Gastrocnemius medialis (tissue), 4 donors: ENCODE measurements at places on chromosomes 3 and 15. TPM values are rescaled to one million over a fixed set of nuclear protein-coding genes. Genes with fewer than 3 reads are reported as not detected.

The CD96 gene
- 0.85 TPM for total RNA-seq

The SPATA12 gene
- not detected for total RNA-seq

The CHRD gene
- total RNA-seq: 2.6 TPM

The PLIN1 gene
- total RNA-seq: 2.8 TPM

The TMEM108 gene
- 3.3 TPM for total RNA-seq

The MYO5C gene
- total RNA-seq: 2.6 TPM

The RTP4 gene
- 0.39 TPM for total RNA-seq

The EFHB gene
- not detected for total RNA-seq

The CLDN18 gene
- not detected for total RNA-seq

The EFL1 gene
- total RNA-seq: 14.4 TPM

The NME9 gene
- not detected for total RNA-seq

The ACOX2 gene
- 5.3 TPM for total RNA-seq

The CPB1 gene
- not detected for total RNA-seq

The B3GALNT1 gene
- not detected for total RNA-seq

The SCG3 gene
- not detected for total RNA-seq

The PLAAT1 gene
- 25.0 TPM for total RNA-seq

The TUSC7 gene
- not detected for total RNA-seq

The RARRES1 gene
- total RNA-seq: 27.6 TPM

The GOLGA8G gene
- not detected for total RNA-seq

The PEX5L gene
- not detected for total RNA-seq

The FETUB gene
- total RNA-seq: not detected

The SLC2A2 gene
- total RNA-seq: not detected

The TRIM42 gene
- total RNA-seq: not detected

The ERICH6 gene
- total RNA-seq: not detected

The HDAC11 gene
- total RNA-seq: 14.8 TPM

GRCh38 chr3:64824394-64824909 is 136.7 kb upstream of the ADAMTS9 start:
- H3K27me3 ChIP-seq: no peaks in the 10 kb centered on the region
- no peak overlapping the region for H3K4me3 ChIP-seq
- no peak overlapping the region for H3K27ac ChIP-seq
- peaks cover 15% of the 10 kb centered on the region for H3K4me1 ChIP-seq
- no peaks in the 10 kb centered on the region for H3K36me3 ChIP-seq

DNA sequence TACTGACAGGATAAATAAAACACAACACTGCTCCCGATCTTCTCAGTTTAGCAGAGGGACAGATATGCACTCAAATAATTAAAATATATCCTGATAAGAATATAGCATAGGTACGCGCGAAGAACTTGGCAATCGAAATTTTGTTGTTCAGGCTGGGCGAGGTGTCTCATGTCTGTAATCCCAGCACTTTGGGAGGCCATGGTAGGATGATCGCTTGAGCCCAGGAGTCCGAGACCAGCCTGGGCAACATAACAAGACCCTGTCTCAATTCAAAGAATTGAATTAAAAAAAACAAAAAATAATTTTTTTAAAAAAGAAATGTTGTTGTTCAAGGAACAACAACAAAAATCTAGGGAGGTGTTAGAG is 7.6 kb downstream of the B2M start:
- peaks cover 16% of the 10 kb centered on the region for H3K4me1 ChIP-seq
- DNase-seq: no peak
- no peak overlapping the region for H3K4me3 ChIP-seq
- no peak overlapping the region for H3K27ac ChIP-seq
- peaks cover 5% of the 10 kb centered on the region for H3K36me3 ChIP-seq
- no peaks in the 10 kb centered on the region for H3K27me3 ChIP-seq

- no peak for DNase-seq
- no peaks in the 10 kb centered on the region for H3K27me3 ChIP-seq
- no peak overlapping the region for H3K27ac ChIP-seq
These were observed 435.5 kb upstream of the TGFBR2 start for GRCh38 chr3:30170681-30171438.

GRCh38 chr3:177591379-177591778 is 394.1 kb upstream of the TBL1XR1 start:
- no peak overlapping the region for H3K27ac ChIP-seq
- peak; percentile 5 for DNase-seq
- H3K27me3 ChIP-seq: no peaks in the 10 kb centered on the region
- peaks cover 8% of the 10 kb centered on the region for H3K4me1 ChIP-seq
- H3K36me3 ChIP-seq: no peaks in the 10 kb centered on the region

GRCh38 chr15:93028632-93029213 is 60.3 kb downstream of the RGMA start:
- no peaks in the 10 kb centered on the region for H3K27me3 ChIP-seq
- H3K4me1 ChIP-seq: peaks cover 58% of the 10 kb centered on the region
- H3K4me3 ChIP-seq: peak overlapping the region; percentile 27

- no peaks in the 10 kb centered on the region for H3K36me3 ChIP-seq
- peak; percentile 28 for DNase-seq
- no peak overlapping the region for H3K27ac ChIP-seq
- no peaks in the 10 kb centered on the region for H3K27me3 ChIP-seq
These were observed 279.4 kb upstream of the TLE3 start for GRCh38 chr15:70376929-70377691.

DNA sequence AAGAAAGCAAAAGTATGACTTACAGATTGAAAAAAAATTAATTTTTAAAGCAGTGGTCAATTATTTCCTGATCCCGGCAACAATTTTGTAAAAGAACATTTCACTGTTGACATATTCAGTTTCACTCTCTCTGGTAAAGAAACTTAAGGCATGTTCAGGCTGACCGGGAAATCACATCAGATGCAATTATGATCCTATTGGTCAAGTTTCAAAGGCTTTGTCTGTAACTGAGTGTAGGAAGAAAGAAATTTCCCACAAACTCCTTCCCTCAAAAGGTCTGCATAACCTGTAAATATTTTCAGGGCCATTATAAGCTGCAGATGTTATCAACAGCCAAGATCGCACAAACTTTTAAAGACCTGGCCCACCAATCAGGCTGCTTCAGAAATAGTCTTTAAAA is 205.4 kb upstream of the IGF1R start:
- H3K4me3 ChIP-seq: no peak overlapping the region
- no peaks in the 10 kb centered on the region for H3K4me1 ChIP-seq
- H3K27ac ChIP-seq: no peak overlapping the region

GRCh38 chr3:39260318-39260717 is 19.5 kb downstream of the CX3CR1 start:
- H3K36me3 ChIP-seq: no peaks in the 10 kb centered on the region
- peaks cover 45% of the 10 kb centered on the region for H3K4me1 ChIP-seq
- peak overlapping the region; percentile 63 for H3K27ac ChIP-seq

DNA sequence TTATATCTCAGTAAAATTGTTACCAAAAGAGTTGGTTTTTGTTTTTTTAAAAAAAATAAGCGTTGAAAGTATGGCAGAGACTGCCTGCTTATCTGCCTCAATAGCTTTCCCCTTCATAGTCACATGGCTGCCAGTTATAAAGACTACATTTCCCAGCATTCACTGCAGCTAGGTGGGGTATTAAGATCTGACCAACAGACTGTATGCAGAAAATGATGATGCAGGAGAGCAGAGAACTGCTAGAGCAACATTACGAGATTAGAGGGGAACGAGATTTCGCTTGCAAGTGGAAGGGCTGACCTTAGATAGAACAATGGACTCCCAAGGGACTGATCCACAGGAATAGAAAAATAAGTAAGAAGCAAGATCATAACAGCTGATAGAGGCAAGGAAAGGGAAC is 14.3 kb downstream of the RHOA start:
- DNase-seq: no peak
- H3K4me1 ChIP-seq: peaks cover 57% of the 10 kb centered on the region
- H3K27me3 ChIP-seq: no peaks in the 10 kb centered on the region
- no peak overlapping the region for H3K4me3 ChIP-seq
- peak overlapping the region; percentile 61 for H3K27ac ChIP-seq

- H3K36me3 ChIP-seq: no peaks in the 10 kb centered on the region
- H3K4me1 ChIP-seq: peaks cover 6% of the 10 kb centered on the region
- DNase-seq: no peak
- H3K4me3 ChIP-seq: no peak overlapping the region
- H3K27ac ChIP-seq: no peak overlapping the region
These were observed 7.4 kb upstream of the RIOX2 start for GRCh38 chr3:97979610-97980009.

- peak overlapping the region; percentile 71 for H3K27ac ChIP-seq
- peaks cover 20% of the 10 kb centered on the region for H3K4me1 ChIP-seq
- no peak for DNase-seq
- H3K4me3 ChIP-seq: peak overlapping the region; percentile 0
- no peaks in the 10 kb centered on the region for H3K27me3 ChIP-seq
These were observed 37.6 kb downstream of the TMCC1 start for GRCh38 chr3:129855832-129856419.

- no peak for DNase-seq
- H3K27ac ChIP-seq: no peak overlapping the region
- H3K4me3 ChIP-seq: no peak overlapping the region
These were observed 64.4 kb upstream of the PPARG start for GRCh38 chr3:12224181-12225147.

DNA sequence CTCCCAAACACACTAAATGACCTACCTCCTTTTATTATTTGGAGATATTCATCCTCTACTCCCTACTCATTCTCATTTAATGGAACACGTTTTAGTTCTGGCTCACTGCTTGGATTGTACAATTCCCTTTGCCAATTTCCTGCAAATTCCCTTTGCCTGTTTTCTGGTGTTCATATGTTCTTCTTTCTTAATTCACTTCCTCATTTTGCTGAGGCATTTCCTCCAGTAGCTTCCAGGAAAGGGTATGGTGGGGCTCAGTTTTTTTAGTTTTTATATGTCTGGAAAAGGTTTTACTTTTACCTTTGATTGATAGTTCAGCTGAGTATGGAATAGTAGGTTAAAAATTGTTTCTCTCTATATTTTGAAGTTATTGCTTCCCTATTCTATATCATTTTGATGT is 143.6 kb upstream of the GOLIM4 start:
- H3K27me3 ChIP-seq: peaks cover under 1% of the 10 kb centered on the region
- no peak overlapping the region for H3K4me3 ChIP-seq
- no peak overlapping the region for H3K27ac ChIP-seq
- H3K36me3 ChIP-seq: no peaks in the 10 kb centered on the region
- no peaks in the 10 kb centered on the region for H3K4me1 ChIP-seq

- no peak overlapping the region for H3K4me3 ChIP-seq
- no peaks in the 10 kb centered on the region for H3K4me1 ChIP-seq
- DNase-seq: no peak
- H3K36me3 ChIP-seq: no peaks in the 10 kb centered on the region
- no peak overlapping the region for H3K27ac ChIP-seq
These were observed 61.5 kb downstream of the DPPA2 start for GRCh38 chr3:109254770-109255169.

GRCh38 chr15:68781217-68781616 is 39.5 kb downstream of the ANP32A start:
- DNase-seq: no peak
- no peak overlapping the region for H3K4me3 ChIP-seq
- peaks cover 3% of the 10 kb centered on the region for H3K4me1 ChIP-seq
- H3K27me3 ChIP-seq: no peaks in the 10 kb centered on the region
- peaks cover 54% of the 10 kb centered on the region for H3K36me3 ChIP-seq

- H3K36me3 ChIP-seq: no peaks in the 10 kb centered on the region
- H3K27ac ChIP-seq: peak overlapping the region; percentile 98
- no peaks in the 10 kb centered on the region for H3K27me3 ChIP-seq
- peaks cover 72% of the 10 kb centered on the region for H3K4me1 ChIP-seq
- H3K4me3 ChIP-seq: peak overlapping the region; percentile 65
- DNase-seq: peak; percentile 51
These were observed 5.3 kb downstream of the ACVR2B start for GRCh38 chr3:38458796-38459498.

GRCh38 chr15:50377867-50378751 is 23.1 kb upstream of the GABPB1 start:
- no peaks in the 10 kb centered on the region for H3K4me1 ChIP-seq
- no peak overlapping the region for H3K27ac ChIP-seq
- no peak for DNase-seq

GRCh38 chr3:50630394-50630793 is 13.4 kb downstream of the MAPKAPK3 start:
- H3K36me3 ChIP-seq: no peaks in the 10 kb centered on the region
- no peak overlapping the region for H3K4me3 ChIP-seq
- no peaks in the 10 kb centered on the region for H3K27me3 ChIP-seq
- DNase-seq: no peak
- H3K4me1 ChIP-seq: peaks cover 37% of the 10 kb centered on the region
- H3K27ac ChIP-seq: peak overlapping the region; percentile 98

DNA sequence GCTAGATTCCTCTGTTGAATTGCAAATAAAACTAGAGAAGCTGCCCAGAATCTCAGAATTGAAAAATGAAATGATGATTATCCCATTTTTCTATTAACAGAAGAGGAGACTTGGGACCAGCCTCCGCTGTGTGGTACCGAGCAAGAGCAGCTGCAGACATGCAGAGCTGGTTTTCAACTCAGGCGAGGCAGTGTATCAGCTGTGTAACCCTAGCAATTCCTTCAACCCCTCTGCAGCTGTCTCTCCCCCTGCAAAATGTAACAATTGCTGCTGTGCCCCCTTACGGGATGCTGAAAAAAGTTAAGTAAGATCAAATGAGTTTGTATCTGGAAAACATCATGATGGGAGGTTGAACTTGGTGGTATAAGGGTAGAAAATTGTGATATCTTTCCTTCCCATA is 98.5 kb upstream of the C3orf80 start:
- H3K4me1 ChIP-seq: no peaks in the 10 kb centered on the region
- H3K36me3 ChIP-seq: no peaks in the 10 kb centered on the region
- DNase-seq: no peak
- H3K27ac ChIP-seq: no peak overlapping the region
- H3K27me3 ChIP-seq: no peaks in the 10 kb centered on the region

DNA sequence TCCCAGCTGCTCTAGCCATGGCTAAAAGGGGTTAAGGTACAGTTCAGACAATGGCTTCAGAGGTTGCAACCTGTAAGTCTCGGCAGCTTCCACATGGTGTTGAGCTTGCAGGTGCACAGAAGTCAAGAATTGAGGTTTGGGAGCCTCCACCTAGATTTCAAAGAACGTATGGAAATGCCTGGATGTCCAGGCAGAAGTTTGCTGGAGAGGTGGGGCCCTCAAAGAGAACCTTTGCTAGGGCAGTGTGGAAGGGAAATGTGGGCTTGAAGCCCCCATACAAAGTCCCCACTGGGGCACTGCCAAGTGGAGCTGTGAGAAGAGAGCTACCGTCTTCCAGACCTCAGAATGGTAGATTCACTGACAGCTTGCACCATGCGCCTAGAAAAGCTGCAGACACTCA is 73.7 kb downstream of the STT3B start:
- no peaks in the 10 kb centered on the region for H3K4me1 ChIP-seq
- H3K27me3 ChIP-seq: no peaks in the 10 kb centered on the region
- DNase-seq: no peak
- H3K36me3 ChIP-seq: no peaks in the 10 kb centered on the region
- no peak overlapping the region for H3K4me3 ChIP-seq

DNA sequence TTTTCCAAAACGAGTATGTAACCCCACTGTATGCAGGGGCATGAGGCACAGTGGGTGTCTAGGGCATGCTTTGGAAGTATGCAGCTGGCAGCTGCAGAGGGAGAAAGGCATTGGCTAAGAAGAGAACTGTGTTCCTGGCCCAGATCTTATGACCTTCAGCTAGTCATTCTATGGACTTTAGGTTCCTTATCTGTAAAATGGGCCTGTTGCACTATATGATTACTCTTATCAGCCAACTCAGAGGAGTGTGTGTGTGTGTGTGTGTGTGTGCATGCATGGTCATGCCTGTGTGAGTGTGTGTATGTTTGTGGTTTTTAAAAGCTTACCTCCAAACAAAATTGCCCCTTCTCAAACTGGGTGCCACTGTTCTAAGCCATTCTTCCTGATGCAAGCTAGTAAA is 27.4 kb upstream of the CHST2 start:
- H3K4me3 ChIP-seq: no peak overlapping the region
- H3K4me1 ChIP-seq: no peaks in the 10 kb centered on the region
- no peaks in the 10 kb centered on the region for H3K36me3 ChIP-seq
- H3K27me3 ChIP-seq: no peaks in the 10 kb centered on the region
- H3K27ac ChIP-seq: no peak overlapping the region
- DNase-seq: no peak
